ENCODE measurements at places on chromosomes 16 and 17.

DNA sequence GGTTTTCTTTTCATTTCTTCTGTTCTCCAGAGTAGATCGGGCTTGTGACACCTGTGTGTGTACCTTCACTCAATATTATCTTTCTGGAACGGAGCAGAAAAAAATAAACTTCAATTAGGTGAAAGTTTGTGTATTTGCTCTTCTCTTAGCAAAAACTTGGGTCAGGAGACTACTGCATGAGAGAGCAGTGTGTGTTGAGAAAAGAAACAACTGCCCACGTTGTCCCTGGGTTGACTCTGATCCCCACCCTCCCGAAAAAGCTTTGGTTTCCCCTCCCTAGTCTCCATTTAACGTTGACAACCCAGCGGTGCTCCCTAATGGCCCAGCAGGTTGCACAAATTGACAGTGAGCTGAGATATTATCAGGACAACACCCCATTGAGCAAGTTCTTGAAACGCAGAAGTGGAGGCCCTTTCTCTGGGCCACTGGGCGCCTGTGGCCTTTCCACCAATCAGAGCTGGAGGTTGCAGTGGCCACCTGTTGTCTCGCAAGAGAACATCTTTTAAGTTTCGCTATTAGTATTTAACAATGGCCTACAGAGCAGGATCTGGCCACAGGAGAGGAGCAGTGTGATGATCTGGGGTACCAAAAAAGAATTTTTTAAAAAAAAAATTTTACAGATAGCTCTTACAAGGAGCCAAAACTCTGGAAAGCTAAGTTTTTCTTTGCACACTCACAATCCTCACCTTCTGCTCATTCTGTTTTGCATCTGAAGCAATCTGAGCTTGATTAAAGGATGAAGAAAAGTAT, 1.5 kb upstream of the TOX3 start:
- DNase-seq: no peak

GRCh38 chr17:17313350-17313991, 10.3 kb downstream of the NT5M start:
- DNase-seq: no peak

DNA sequence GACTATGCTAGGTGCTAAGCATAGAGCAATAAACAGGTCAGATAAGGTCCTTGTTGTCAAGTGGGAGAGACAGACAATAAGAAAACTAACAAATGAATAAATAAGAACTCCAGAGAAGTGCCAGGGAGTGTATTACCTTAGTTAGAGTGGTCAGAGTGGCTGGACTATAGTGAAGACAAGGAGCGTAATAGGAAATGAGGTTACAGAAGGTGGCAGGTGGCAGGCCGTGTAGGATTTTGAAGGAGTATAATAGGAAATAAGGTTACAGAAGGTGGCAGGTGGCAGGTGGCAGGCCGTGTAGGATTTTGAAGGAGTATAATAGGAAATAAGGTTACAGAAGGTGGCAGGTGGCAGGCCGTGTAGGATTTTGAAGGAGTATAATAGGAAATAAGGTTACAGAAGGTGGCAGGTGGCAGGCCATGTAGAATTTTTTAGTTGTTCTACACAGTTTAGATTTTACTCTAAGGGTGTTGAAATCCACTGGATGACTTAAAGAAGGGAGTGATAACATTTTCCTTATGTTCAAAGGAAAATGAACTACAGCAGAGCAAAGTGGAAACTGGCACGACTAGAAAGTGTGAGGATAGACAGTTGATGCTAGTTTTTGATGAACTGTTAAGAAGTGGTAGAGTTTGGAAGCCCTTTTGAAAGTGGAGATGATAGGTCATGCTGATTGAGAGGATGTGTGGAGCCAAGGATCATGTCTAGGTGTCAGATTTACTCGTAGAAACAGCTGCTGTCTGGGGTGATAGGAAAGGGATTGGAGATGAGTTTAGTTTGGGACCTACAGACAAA, 3.6 kb upstream of the KRTAP3-1 start:
- no peak for DNase-seq

DNA sequence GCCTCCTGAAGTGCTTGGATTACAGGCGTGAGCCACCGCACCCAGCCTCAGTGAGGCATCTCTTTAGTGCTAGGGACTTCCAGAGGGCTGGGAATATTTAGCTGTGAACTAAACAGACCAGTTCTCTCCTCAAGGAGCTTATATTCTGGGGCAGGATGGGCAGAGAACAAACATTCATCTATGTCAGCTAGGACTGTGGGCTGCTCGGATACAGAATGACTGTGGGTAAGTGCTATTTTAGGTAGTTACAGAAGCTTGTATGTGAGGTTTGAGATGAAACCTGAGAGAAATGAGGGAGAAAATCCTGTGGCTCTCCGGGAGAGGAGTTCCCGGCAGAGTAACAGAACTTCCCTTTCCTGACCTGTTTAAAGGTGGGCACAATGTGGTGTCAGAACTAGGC, 6.2 kb upstream of the INPP5K start:
- DNase-seq: no peak

GRCh38 chr17:83196973-83197880, 117.8 kb downstream of the METRNL start:
- DNase-seq: no peak

DNA sequence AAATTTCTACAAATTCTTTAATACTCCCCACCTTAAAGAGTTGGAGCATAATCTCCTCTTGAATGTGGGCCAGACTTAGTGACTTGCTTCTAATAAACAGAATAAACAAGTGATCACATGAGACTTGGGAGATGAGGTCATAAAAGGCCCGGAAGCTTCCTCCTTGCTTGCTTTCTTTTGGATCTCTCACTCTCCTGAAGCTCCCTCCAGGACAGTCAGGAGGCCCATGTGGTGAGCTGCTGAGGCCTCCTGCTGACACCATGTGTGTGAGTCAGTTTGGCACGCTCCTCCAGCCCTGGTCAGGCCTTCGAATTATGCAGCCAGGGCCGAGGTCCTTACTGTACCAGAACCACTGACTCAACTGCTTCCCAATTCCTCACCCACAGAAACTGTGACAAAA, 53.2 kb downstream of the NDEL1 start:
- peak; percentile 14 for DNase-seq

DNA sequence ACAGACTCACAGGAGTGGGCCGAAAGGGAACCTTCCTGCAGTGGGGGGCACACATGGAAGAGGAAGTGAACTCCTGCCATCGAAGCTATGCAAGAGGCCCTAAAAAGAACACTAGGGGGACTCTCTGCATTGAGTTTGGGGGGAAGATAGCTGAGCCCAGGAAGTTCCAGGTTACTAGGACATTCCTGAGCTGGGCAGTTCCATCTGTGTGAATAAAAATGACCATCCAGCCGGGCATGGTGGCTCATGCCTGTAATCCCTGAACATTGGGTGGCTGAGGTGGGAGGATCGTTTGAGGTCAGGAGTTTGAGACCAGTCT, 211.8 kb downstream of the ZNF423 start:
- DNase-seq: no peak

DNA sequence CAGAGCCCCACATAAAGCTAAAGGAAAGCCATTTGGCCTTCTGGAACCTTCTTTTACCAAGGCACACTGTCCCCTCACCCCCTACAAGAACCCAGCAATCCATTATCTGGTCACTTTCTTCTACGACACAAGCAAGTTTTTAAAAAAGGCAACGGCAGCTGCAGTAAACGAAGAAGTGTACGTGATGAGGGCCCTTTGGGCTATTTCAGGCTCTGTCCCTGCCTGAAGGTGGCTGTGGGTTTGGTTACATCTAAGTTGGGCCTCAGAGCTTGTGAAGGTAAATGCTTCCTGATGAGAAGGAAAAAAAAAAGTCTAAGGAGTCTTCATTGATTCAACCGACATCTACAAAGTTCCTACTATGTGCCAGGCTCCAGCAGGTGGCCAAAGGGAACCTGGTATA, 35.4 kb downstream of the XYLT1 start:
- DNase-seq: no peak

- DNase-seq: no peak
Observed at GRCh38 chr16:63066552-63066951, 1030.3 kb upstream of the CDH8 start.

GRCh38 chr17:31007695-31008373, 37.0 kb downstream of the RNF135 start:
- DNase-seq: no peak

GRCh38 chr17:38605841-38606645, at the start of gene SRCIN1:
Gene SRCIN1, minus strand, starts transcription at chr17:38605952. Its CDS starts 247 bp downstream, at chr17:38605705.
- peak; percentile 24 for DNase-seq

DNA sequence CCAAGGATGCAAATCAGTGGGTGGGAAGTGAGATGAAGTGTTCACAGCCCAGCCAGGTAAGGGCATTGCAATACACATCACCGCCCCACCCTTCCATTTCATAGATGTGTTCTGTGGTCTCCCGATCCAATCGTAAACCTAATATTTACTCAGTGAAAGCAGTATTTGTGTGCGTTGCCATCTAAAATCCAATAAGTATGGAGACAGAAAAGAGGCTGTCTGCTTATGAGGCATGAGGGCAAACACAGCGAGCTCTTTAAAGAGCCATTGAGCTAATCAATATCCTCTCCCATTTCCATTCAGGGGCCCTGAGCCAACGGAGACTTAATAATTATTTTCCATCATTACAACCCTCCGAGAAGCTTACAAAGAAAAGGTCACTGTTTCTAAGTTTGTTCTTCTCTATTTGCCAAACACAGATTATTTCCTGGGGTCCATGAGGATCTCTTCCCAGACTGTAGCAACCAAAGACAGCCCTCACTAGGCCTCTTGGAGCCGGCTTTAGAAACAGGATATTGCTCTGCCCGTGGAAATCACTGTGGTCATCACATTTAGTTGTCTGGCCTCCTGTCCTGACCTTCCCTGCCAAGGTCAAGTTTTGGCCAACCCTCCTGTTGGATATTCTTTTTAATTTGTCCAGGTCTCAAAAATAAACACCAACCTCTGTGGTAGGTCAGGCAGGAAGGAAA, 120.1 kb downstream of the SLC39A11 start:
- no peak for DNase-seq

GRCh38 chr17:42886283-42887176, 14.1 kb upstream of the G6PC1 start:
- DNase-seq: no peak

GRCh38 chr17:81510785-81511553, 1.6 kb downstream of the ACTG1 start:
- no peak for DNase-seq

- DNase-seq: no peak
Observed at GRCh38 chr17:67015001-67015400, 29.4 kb upstream of the CACNG1 start.

- DNase-seq: peak; percentile 99
Observed at GRCh38 chr17:42518046-42518754, 17.8 kb upstream of the NAGLU start.

GRCh38 chr17:20174588-20175265, 165.6 kb downstream of the SPECC1 start:
- DNase-seq: no peak

DNA sequence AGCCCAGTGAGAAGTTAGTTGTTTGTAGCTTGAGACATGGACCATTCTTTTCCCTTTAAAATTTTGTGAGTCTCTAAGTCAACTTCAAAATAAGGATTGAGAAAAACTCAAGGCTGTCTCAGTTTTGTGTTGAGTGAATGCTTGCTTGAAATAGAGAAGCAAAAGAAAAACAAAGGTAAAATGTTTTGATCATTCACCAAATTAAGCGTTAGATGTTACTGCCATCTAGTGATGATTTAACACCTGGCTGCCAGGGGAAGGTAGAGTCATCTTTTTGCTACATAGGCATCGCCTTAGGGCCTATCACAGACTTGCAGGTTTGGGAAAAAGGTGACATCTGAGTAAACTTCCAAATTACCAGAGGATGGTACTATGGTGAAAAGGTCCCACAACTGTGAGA, 74.4 kb downstream of the PCTP start:
- DNase-seq: no peak

GRCh38 chr16:75948886-75949285, 222.6 kb upstream of the CPHXL start:
- DNase-seq: no peak

- DNase-seq: no peak
Observed at GRCh38 chr17:76237859-76238313, 2.4 kb downstream of the RNF157 start.

DNA sequence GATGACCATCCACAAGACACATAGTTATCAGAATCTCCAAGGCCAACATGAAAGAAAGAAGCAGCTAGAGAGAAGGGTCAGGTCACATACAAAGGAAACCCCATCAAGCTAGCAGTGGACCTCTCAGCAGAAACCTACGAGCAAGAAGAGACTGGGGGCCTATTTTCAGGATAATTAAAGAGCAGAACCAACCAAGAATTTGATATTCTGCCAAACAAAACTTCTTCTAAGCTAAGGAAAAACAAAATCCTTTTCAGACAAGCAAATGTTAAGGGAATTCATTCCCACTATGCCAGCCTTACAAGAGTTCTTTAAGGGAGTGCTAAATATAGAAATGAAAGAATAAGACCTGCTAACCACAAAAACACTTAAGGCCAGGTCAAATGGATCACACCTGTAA, 47.8 kb downstream of the ITFG1 start:
- DNase-seq: no peak

DNA sequence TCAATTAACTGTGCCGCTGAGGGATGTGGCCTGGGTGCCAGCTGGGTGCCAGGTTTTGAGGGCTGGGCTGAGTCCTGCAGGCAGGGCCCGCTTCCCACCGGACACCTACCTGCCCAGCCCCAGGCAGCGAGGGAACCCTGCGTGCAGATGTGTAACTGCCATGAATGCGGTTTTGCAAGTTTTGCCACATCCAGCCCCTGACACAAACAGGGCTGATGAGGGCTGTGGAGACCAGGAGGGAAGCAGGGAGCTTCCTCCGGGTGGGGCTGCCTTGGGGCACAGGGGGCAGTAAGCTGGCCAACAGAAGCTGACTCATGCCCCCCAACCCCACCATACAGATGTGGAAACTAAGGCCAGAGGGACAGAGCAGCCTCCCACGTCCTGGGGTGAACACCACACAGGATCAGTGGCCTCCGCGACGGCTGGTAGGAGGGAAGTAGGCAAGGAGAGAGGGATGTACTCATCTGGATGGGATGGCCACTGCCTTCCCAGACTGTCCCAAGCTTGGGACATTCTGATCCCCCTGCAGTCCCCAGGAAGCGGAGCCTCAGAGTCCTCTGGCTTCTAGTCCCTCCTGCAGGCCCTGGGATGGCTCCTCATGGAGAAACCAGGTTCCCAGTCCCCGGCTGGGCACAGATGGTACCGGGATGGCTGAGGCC, 1.6 kb downstream of the UBALD1 start:
- no peak for DNase-seq

Measured in kidney capillary endothelial cell (primary cell).